ENCODE measurements at places on chromosomes 1 and 21.
A peak's percentile ranks its signal among the peaks of the same experiment; 100 is the strongest.

DNA sequence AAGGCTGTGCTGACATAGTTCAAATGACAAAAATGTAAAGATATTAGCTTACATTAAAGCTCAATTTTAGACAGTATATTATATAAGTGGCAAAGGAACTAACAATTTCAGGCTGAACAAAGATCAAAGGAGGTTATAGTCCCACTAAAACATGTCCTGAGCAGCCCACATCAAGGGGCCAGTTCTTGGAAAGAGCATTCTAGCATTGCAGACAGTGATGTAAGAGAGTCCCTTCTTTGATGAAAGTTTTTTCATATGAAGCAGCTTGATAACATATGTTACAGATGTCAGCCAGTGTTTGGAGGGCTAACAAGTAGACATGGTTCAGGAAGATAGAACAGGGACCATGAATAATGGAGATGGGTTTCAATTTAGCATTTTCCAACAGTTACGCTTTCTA lies 301.7 kb downstream of the NTNG1 start:
- DNase-seq, result no peak

DNA sequence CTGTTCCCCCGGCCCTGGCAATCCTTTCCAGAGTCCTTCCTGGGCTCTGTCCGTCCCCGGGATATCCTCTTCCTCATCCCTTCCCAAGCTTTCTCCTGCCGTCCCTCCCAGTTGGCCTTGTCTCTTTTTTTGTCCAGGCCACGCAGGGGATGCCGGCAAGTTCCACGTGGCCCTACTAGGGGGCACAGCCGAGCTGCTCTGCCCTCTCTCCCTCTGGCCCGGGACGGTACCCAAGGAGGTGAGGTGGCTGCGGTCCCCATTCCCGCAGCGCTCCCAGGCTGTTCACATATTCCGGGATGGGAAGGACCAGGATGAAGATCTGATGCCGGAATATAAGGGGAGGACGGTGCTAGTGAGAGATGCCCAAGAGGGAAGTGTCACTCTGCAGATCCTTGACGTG lies 13.4 kb upstream of the SVBP start:
- no peak for DNase-seq

DNA sequence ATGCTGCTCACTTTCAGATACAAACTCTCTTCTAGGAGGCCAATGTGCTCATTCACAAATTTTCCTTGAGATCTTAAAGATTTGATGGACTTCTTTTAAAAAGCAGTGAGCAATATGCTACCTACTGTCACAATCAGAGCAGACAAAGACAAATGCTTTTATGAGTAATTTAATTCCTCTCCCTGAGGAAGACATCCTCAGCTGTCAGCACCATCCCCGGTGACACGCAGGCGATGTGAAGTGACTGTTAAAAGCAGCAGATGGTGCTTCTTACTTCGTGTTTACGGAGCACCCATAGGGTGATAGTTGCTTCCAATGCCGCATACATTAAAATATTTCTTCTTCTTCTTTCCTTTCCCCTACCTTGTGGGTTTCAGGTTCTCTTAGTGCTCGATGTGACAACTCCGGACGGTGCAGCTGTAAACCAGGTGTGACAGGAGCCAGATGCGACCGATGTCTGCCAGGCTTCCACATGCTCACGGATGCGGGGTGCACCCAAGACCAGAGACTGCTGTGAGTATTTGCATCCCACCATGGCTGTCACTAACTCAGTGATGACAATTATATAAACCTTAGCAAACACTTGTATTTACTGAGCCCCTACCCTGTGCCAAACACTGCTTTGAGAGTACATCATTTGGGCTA lies 29.1 kb downstream of the LAMC2 start:
- no peak for DNase-seq

GRCh38 chr1:221783437-221783836 lies 41.5 kb upstream of the DUSP10 start:
- no peak for DNase-seq

DNA sequence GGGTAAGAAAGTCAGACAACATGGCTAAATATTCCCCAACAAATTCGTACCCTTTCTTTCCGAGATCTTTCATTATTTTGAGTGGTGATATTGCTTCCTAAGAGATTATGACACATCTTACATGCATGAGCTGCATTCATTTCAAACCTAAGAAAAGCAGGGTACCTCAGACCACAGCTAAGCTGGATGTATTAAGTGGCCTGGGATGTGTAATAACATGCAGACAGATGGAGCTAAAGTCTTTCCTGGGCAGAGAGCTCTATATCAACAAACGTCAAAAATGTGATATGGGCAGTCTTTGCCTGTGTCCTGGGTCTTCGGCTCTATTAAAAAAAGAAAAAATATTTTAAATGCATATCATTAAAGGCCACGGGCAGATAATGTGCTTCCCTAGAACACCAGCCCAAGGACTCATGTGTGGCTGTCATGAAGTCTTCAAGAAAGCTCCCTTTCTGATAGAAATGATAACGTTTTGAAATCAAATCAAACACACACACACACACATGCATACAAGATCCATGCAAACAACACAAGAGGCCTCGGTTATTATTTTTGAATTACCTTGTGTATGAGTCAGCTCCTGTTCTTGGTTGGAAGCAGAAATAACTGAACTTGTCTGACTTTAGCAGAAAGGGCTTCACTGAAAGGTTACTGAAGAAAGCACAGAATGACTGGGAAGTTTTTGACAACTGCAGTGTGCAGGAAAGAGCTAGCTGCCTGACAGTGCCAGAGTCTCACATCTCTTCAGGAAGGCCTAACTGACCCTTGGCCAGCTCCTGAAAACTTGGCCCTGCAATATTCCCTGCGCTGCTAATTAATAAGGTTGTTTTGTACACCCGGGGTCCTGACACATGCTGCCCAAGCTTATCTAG lies 231.2 kb downstream of the DSCAM start:
- DNase-seq, result no peak

GRCh38 chr1:33234588-33234990 lies 21.7 kb upstream of the ZNF362 start:
- DNase-seq, result peak; percentile 35

DNA sequence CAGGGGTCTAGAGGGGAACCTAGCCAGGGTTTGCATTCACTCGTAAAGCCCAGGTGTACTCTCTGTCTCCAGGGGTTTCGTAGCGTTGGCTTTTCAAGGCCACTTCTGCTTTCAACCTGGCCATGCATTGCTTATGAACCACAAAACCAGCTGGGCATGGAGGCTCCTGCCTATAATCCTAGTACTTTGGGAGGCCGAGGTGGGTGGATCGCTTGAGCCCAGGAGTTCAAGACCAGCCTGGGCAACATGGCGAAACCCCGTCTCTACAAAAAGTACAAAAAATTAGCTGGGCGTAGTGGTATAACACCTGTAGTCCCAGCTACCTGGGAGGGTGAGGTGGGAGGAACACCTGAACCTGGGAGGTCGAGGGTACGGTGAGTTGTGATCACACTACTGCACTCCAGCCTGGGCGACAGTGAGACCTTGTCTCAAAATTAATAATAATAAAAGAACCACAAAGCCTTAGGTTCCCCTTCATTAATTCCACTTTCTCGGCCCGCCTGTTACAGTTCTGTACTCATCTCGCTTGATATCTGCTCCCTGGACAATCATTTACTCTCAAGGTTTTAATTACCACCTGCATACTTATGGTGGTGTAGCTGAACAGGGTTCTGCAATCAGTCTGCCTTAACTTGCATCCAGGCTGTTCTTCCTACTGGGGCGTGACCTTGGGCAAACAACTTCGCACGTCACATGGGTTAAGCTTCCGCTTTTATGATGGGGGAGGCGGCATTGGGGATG lies 6.1 kb downstream of the SLC16A4 start:
- DNase-seq, result no peak

GRCh38 chr1:56577406-56578137 lies 1.8 kb downstream of the PLPP3 start:
- no peak for DNase-seq

DNA sequence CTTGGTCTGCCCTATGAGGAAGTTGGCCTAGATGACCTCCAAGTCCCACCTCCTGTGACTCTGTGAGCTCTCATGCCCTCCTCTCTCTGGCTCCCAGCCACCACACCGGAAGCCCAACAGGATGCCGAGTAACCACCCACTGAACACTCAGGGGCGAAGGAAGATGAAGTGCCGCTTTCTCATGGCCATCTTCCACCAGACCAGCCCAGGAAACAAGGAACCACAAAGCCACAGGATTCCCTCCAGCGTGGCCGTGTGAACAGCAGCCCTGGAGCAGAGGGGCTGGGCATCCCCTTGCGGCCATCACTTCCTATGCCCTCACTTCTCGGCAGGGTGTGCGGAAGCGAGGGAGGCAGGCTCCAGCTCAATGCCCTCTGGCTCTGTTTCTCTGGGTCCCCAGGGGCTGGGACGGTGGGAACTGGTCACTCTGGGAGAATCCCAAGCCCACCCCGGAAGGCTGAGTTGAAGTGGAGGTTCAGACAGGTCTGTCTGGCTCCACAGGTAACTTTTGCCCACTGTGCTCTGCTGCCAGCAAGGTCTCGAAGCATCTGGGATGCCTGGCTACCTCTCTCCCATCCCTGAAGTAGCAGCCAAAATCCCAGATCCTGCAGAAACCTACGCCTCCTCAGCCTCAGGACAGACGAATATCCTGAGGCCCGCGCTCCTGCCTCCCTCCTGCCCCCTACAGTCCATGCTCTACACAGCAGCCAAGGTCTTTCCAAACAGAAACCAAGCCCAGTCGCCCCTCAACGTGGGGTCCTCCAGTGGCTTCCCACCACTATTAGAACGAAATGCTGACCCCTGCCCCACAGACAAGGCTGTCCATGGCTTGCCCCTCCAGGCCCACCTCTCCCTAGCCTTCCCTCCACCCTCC lies 44.2 kb upstream of the ECE1 start:
- DNase-seq, result no peak

DNA sequence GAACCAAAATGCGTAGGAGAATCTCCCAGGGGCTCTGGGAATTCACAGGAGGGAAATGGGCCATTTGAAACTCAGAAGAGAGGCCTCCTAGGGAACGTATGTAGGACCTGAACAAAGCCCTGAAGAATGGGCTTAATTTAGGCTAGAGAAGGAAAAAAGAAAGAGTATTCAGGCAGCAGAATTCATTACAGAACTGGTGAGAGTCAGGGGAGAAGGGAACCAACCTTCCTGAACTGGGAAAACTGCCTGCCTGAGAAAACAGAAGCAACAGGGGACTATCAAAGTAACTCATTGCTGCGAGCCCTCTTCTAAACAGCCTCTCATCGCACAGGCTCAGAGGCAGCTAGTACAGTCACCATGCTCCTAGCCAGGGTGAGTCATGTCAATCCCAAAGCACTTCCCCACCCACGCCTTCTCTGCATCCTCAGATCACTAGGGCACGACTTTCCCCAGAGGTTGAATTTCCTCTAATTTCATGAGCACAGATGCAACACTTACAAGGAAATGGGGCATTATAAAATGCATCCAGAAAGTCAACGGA lies 98.1 kb downstream of the ADSS2 start:
- peak; percentile 85 for DNase-seq

DNA sequence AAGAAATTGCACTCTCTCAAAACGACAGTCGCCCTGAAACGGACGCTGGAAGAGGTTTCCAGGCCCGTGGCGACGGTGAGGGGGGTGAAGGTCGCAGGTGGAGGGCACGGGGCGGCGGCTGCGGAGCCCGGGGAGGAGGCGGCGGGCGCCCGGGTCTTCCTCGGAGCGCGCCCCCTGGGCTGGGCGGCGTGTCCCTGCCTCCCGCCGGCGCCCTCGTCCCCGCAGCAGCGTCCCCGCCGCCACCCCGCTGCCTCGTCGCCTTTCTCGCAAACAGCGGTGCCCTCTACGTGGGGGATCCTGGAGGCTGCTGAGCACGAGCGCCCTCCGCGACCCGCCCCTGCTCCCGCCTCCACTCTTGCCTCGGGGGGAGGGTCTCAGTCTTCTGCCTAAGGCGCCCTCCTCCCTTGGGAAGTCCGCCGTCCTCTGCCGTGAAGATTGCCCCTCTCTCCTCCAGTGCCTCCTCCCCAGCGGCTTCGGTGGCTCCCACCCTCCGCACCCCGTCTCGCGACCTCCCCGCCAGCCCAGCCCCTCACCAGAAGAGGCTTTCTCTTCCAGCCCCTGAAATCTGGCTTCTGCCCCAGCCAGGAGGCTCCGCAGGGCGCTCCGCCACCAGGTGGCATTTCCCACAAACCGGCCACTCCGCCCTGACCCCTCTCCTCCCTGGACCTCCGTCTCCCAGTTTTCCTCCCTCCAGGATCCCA lies 227.4 kb downstream of the SDCCAG8 start:
- no peak for DNase-seq

- DNase-seq, result no peak
These were observed 554.1 kb upstream of the OLFM3 start for GRCh38 chr1:102550729-102551384.

GRCh38 chr1:22089787-22090186 lies 37.3 kb downstream of the CDC42 start:
- DNase-seq, result no peak

DNA sequence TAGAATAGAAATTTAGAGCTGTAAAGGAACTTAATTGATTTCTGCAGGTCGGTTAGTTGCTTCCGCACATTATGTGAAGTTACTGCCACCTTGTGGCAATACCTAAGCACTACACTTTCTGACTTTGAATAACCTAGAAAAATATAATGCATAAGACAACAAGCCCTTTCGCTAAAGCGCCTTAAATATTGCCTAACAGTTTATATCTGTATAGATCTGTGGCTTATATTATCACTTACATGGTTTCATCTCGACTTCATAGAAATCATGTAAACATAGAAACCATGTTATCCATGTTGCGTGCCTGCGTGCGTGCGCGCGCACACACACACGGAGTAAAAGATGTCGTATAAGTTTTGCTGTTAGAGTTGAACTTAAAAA lies 10.9 kb upstream of the IFI16 start:
- no peak for DNase-seq

- DNase-seq, result no peak
These were observed 543.5 kb downstream of the LMO4 start for GRCh38 chr1:87872189-87872588.

- DNase-seq, result no peak
These were observed 3.3 kb downstream of the AHDC1 start for GRCh38 chr1:27600498-27601175.

- no peak for DNase-seq
These were observed 102.3 kb downstream of the CDC42BPA start for GRCh38 chr1:227215863-227216510.

GRCh38 chr1:195915826-195916225 lies 692.4 kb downstream of the KCNT2 start:
- DNase-seq, result no peak

DNA sequence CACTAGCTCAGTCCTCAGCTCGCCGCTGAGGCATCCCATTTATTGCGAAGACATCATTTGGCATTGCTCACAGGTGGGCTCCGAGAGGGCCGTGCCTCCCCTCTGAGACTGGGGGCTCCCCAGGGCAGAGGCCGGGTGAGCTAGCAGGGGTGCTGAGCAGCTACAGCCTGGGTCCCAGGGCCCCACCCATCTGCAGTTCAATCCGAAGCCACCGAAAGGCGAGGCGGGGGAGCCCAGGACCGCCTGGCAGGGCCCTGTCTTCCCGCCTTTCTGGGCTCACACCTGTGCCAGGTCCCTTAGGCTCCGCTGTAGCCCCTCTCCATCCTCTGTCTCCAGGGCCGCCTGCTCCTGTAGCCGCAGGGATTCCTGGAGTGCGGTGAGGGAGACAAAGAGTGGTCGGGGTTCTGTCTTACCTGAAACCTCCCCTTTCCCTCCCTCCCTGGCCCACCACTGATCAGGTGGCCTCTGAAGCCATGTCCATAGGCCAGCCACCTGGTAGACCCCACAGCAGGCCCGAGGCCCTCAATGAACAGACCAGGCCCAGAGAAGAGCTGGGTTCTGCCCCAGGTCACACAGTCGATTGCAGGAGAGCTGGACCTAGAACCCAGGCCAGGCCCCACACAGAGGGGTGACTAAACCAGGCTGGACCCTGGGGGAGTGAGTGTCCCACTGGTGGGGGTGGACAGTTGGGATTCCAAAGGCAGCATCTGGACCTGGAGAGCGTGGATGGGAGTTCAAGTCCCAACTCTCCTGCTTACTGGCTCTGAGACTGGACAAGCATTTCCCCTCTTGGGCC lies 18.1 kb upstream of the NBPF1 start:
- DNase-seq, result peak; percentile 82

- no peak for DNase-seq
These were observed 18.1 kb upstream of the PTPN14 start for GRCh38 chr1:214569357-214570004.
